Sciatic nerve (tissue), 2 donors: ENCODE measurements at places on chromosomes 5 and 9. TPM values are rescaled to one million over a fixed set of nuclear protein-coding genes. Genes with fewer than 3 reads are reported as not detected.
A peak's percentile ranks its signal among the peaks of the same experiment; 100 is the strongest.

MUSK gene
- total RNA-seq = 0.62 TPM

- no peak for DNase-seq
Measured at GRCh38 chr9:34783951-34784487, 74.1 kb upstream of the CCL21 start.

ELL2 gene
- 50.4 TPM for total RNA-seq

DNA sequence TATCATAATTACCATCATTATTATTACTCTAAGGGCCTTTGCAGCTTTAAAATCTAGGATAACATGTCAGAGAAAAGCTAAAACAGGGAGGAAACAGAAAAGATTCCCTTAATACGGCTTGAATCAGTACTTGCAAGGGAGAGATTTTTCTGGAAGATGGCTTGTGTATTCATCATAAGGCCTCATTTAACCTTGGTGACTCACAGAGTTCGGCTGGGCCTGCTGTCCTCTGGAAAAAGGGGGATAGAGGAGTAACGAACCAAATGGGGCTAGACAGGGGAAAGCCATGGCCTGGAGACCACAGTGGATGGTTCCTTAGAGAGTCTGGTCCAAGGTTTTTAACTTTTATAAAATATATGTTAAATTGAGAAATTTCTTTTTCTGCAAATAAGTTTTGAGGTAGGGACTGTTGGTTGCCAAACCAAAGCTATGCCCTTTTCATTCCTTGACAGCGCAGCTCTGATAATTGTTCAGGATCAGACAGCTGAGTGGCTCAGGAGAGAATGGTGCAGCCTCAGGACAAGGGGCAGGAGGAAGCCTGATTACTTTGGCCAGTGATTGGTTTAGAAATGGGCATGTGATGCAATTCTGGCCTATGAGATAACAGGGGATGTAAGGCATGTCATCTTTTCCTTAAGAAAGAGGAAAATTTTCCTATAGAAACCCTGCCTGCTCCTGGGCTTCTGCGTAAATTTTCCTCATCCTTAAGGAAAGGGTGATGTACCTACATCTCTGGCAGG, 25.6 kb upstream of the GSN start:
- no peak for DNase-seq

GRCh38 chr5:122297587-122298298, 14.3 kb upstream of the SNCAIP start:
- no peak for DNase-seq

DNA sequence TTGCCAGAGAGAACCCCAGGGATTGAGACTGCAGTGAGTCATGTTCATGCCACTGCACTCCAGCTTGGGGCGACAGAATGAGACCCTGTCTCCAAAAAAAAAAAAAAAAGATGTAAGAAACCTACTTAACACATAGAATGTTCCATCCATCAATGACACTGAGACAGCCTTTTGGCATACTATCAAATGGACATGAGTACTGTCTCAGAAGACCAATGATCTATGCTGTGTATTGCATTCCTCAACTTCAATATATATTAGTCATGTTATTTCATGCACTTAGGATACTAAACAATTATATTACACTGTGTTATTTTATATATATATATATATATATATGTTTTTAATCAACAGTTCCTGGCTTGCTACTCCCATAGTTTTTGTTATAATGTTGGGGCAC, 57.1 kb upstream of the ANKH start:
- no peak for DNase-seq

NIPAL4 gene
- 0.36 TPM for total RNA-seq

DNA sequence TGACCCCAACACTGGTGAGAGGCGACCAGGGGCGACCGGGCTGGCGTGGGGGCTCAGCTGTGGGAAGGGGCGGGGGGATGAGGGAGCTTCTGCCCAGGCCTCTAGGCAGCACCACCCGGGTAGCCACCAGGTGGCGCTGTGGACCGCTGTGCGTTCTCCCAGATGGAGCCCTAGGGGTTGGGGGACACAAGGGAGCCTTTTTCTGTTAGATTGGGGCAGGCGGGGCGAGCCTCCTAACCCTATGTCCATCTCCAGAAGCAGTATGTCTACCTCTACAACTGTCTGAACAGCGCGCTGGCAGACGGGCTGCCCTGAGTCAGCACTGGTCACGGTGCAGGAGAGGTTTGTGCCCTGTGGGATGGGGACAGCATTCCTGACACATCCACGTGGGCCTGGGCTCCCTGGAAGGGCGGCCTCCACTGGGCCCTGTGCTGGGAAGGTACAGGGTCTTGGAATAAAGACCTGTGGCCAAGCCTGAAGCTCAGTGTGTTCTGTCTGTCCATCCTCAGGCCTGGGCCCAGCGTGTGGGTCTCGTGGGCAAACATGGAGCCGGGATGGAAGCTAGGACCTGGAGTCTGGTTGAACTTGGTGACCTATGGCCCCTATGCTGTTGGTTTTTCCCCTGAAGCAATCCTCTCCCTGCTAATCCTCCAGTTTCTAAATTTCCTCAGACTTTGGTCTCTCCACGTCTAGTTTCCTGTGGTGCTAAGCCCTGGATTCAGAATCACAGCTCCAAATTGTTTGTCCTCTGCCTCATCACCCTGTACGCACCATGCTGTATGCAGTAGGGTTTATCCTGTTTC, 23.1 kb upstream of the SPTLC1 start:
- peak; percentile 84 for DNase-seq

NTNG2 gene
- total RNA-seq = 3.2 TPM
